ENCODE measurements at places on chromosomes 2 and 18. TPM values are rescaled to one million over a fixed set of nuclear protein-coding genes. Genes with fewer than 3 reads are reported as not detected.

GRCh38 chr2:166360906-166361305 lies 14.8 kb downstream of the SCN9A start:
- no peaks in the 10 kb centered on the region for H3K4me1 ChIP-seq
- H3K27me3 ChIP-seq, result no peaks in the 10 kb centered on the region
- H3K4me3 ChIP-seq, result no peak overlapping the region
- H3K27ac ChIP-seq, result no peak overlapping the region
- DNase-seq, result no peak

DNA sequence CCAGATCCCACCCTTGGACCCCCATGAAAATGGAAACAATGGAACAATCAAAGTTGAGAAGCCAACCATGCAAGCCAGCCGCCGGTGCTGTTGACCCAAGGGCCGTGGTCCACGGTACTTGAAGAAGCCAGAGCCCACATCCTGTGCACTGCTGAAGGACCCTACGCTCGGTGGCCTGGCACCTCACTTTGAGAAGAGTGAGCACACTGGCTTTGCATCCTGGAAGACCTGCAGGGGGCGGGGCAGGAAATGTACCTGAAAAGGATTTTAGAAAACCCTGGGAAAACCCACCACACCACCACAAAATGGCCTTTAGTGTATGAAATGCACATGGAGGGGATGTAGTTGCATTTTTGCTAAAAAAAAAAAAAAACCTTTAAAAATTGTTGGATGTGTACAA lies 26.5 kb upstream of the TXNDC2 start:
- H3K4me1 ChIP-seq, result peaks cover 37% of the 10 kb centered on the region
- no peaks in the 10 kb centered on the region for H3K36me3 ChIP-seq
- no peak overlapping the region for H3K27ac ChIP-seq
- H3K4me3 ChIP-seq, result no peak overlapping the region
- no peaks in the 10 kb centered on the region for H3K27me3 ChIP-seq

GRCh38 chr2:231326404-231326803 lies 69.1 kb upstream of the B3GNT7 start:
- H3K27ac ChIP-seq, result no peak overlapping the region
- no peaks in the 10 kb centered on the region for H3K27me3 ChIP-seq
- H3K4me3 ChIP-seq, result no peak overlapping the region
- H3K4me1 ChIP-seq, result no peaks in the 10 kb centered on the region
- H3K36me3 ChIP-seq, result no peaks in the 10 kb centered on the region
- DNase-seq, result no peak

Gene PROC
- 0.29 TPM for total RNA-seq

Gene MPP4
- total RNA-seq, result not detected
